ENCODE measurements at places on chromosomes 1 and 21. TPM values are rescaled to one million over a fixed set of nuclear protein-coding genes. Genes with fewer than 3 reads are reported as not detected.

NCAM2 gene
- 5.2 TPM for total RNA-seq

GNAI3 gene
- total RNA-seq = 14.2 TPM

SLAMF6 gene
- total RNA-seq = not detected

SPRR1A gene
- total RNA-seq = not detected

NPPB gene
- total RNA-seq = 4.7 TPM

THEM5 gene
- not detected for total RNA-seq

RYR2 gene
- not detected for total RNA-seq

MAEL gene
- 8.6 TPM for total RNA-seq

ETNK2 gene
- total RNA-seq = 12.2 TPM

DDR2 gene
- 289 TPM for total RNA-seq

Data from fibroblast of villous mesenchyme (primary cell).